Activated T-cell treated with anti-CD3 and anti-CD28 coated beads for 1 hour (primary cell): ENCODE measurements at places on chromosomes 5 and 9.

DNA sequence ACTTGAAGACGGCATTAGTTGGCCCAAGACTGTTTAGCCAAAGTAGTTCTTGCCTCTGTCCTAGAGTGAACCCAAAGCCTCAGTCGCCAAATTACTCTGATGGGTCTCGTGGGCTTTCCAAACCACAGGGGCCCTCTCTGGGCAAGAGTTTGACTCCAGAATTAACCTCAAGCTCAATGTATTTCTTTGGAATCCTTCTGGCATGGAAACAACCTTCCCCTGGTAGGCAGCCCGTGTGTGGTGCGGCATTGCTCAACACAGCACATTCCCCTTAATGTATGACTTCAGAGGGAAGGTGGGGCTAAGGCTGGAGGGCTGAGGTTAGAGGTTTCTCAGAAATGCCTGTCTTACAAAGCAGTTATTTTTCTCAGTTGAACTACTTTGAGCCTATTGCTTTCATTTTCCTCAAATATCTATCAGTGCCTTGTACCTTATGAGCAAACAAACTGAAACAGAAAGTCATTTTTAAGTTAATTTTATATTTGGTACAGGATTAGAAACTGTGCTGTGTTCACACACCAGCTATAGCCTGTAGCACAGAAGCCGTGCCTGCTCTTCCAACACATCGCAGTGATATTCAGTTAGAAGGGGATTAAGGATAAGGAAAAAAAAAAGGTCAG lies 123.9 kb upstream of the HAPLN1 start:
- DNase-seq = no peak

GRCh38 chr9:91503673-91504081 lies 80.0 kb upstream of the NFIL3 start:
- DNase-seq = no peak

DNA sequence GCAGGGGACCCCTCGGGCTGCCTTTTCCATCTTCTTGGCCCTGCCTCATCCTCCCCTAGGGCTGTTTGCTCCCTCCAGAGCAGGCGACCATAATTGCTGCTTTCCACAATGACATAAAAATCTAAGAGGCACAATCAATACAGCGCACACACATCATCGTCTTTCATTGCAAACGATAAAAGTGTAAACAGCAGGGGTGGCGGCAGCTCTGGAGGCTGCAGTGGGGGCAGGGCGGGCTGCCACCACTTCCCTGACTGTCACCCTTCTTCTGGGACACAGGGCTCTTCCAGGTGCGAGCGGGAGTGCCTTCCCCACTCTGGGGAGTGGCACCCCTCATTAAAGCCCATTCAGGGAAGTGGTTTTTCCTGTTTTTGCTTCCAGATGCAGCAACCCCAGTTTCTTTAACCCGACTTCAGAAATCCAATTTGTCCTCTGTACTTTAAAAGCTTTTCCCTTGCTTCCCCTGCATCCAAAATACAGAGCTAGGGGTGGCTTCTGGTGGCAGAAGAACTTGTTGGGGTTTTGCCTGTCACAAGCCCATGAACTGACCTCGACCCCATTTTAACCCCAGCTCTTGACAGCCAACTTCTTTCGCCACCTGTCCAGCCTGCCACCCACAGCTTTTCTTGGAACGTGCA lies 45.7 kb downstream of the TSPAN17 start:
- no peak for DNase-seq

GRCh38 chr9:3647652-3648051 lies 121.9 kb upstream of the RFX3 start:
- no peak for DNase-seq

- no peak for DNase-seq
These were observed 176.1 kb downstream of the MLLT3 start for GRCh38 chr9:20446248-20446647.

GRCh38 chr5:179438011-179438441 lies 92.8 kb upstream of the ADAMTS2 start:
- no peak for DNase-seq

DNA sequence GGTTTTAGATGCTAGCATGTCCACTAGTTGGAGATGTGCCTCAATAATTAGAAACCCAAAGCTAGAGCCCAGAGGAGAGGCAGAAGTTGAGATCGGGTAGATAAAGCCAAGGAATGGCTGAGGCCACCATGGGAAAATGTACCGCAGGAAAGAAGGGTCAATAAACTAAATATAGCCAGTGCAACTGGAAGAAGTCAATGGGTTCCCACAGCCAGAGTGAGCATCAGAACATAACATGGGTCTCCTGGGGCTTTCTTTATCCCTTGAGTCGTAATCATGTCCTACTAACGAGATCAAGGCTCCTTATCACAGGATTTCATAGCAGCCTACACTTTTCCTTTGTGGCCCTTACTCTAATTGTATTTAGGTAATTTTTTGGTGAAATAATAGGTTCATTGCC lies 61.7 kb downstream of the FRMD3 start:
- no peak for DNase-seq

DNA sequence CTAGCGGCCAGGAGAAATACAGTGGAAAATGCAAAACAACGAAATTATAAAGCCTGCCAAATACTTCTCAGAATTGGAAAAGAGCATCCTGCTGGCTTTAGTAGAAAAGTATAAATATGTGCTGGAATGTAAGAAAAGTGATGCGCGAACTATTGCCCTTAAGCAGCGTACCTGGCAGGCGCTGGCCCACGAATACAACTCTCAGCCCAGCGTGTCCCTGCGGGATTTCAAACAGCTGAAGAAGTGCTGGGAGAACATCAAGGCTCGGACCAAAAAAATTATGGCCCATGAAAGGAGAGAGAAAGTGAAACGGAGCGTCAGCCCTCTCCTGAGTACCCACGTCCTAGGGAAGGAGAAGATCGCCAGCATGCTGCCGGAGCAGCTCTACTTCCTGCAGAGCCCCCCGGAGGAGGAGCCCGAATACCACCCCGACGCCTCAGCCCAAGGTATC lies 15.0 kb downstream of the MSANTD3 start:
- DNase-seq = no peak

- no peak for DNase-seq
These were observed 69.0 kb upstream of the TNFAIP8 start for GRCh38 chr5:119286511-119287488.
